Renal cortex interstitium (tissue), 15 donors: ENCODE measurements at places on chromosomes 16 and 17.

DNA sequence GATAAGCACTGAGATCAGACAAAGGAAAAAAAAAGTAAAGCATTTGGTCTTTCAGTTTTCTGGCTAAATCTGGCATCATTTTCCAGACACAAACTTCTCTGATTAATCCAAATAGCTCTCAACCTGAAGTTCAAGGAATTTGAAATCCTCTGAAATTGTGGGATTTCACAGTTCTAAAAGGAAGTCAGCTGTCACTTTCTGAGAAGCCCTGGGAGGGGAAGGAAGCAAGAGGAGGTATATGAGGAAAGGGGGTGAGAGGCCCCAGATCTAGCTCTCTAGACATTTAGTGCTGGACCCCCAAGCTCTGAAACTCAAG is 17.5 kb upstream of the HOXB9 start:
- DNase-seq: no peak

DNA sequence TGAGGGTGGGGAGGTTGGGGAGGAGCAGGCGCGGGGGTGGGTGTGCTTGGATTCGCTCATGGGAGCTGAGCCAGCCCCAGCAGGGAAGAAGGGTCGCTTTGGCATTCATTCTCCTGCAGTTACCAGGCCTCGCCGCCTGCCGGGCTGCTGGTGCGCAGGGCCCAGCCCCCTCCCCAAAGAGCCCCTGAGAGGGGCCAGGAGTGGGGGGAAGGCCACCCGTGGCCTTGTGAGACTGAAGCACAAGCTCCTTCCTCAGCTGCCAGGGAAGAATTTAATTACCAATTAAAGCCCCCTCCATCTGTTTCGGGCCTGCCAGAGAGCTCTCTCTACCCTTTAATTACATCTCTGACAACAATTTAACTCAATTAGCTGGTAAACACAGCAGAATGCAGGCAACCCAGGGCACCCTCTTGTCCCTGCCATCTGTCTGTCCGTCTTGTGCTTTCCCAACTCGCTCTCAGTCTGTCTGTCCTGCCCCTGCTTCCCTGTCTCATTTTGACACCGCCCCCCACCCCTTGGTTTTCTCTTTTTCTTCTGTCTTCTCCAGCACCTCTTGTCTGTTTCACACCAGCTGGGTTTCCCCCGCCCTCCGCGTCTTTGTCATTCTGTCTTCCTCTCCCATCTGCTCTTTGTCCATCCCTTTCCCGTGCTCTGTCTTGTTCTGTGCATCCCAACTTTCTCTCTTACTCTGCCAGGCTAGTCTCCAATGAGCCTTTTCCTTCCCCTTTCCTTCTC is 32.7 kb downstream of the CDK5RAP3 start:
- DNase-seq: no peak

DNA sequence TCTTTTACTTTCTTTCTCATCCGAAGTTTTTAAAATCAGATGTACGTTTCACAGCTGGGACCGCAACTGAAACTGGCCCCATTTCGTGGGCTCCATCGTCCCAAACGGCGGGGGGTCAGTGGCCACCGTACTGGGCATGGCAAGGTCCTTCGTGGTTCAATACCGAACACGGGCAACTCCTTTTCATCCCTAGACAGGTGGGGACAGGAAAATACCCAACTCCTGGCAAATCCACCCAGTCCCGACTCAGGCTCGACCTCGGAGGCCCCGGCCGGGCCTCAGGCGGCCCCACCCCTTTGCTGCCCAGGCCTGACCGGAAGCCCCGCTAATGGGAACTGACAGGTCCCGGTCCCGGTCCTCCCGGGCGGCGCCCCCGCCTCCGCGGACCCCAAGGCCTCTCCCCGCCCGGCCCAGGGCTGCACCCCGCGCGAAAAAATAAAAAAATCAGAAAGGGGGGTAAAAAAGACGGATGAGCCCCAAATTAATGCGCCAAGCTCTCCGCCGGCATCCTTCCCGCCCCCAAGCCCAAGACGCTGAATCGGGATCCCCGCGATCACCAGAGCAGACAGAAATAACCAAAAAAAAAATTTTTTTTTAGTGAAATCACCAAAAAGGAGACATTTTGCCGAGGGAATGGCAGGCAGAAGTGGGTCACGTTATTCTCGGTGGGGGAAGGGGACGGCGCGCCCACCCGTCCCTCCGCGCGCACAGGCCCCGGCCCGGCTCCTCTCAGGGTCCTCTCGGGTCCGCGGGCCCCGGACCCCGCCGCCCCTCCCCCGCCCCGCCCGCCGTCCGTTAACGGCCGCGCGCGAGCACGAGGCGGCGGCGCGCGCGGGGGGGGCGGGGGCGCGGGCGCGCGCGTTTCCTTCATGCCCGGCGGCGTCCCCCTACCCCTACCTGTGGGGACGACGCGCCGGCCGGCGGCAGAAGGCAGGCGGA is 562 bp downstream of the ZC3H7A start:
- no peak for DNase-seq

- no peak for DNase-seq
These were observed at the start of gene FBXL19 for GRCh38 chr16:30923554-30924075. TSS of gene FBXL19 (plus strand) at chr16:30923572. CDS start at chr16:30925755, 2,183 bp downstream.

DNA sequence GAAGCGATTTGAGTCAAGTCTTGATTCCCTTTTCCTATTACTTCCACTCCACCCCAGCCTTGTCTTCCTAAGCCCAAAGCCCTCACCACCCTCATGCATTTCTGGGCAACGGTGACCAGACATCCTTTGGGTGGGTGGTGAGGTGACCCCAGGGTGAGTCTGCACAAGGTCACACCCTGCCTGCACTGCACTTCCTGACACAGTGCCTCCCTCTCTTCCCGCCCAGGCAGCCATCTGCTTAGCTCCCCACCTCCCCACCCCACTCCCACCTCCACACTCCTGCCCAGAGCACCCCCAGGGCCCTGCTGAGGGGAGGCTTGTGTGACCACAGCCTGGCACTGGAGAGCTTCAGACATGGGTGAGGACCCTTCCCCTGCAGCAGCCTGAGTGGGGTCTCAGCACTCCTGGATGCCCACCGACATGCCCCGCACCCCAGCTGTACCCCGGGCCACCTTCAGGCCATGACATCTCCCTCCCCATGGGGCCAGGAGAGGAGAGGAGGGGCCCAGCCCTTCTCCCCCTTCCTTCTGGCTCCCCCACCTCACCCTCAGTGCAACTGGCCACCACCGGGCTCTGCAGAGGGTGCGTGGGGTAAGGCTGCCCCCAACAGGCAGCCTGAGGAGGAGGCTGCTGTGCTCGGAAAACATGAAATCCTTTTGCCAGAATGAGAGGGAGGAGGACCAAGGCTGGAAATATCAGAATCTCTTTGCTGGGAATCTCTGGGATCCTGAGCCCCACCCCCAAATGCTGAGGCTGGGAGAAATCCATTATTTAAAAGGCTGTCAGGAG is 68.6 kb downstream of the CCT6B start:
- DNase-seq: no peak
